ENCODE measurements at places on chromosomes 1 and 21.
A peak's percentile ranks its signal among the peaks of the same experiment; 100 is the strongest.

DNA sequence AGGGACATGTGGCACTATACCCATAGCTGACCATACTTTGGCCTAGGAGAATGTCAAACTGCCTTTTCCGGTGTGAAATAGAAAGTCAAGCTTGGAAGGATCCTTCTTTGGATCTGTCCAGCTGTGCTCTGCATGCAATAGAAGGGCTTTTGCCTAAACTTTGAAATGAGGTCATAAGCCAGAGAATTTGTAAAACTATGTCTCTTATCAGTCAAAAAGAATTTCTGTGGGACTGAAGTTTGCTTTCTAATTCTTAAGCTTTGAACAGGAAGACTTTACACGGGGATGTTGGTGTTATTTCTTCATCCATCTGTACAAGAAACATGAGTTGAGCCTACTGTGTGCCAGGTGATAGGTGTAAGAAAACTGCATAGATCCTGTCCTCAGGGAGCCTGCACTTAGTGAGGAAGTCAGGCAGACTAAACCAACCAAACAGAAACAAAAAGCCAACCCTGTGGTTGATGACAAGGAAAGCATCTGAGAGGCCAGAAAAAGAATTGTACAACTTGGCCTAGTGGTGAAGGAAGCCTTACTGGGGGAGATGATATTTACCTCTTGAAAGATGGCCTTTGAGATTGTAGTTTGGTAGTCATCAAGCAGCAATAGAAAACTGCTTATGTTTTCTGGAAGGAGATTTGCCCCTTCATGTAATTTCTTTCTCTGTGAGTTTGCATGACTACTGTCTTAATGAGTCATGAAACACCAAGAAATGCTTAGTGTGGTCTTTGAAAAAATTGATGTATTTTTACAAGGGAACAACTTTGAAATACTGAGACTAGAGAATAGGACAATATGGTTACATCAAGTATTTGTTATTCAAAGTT, 24.8 kb downstream of the TGFB2 start:
- no peak for DNase-seq

GRCh38 chr1:77378723-77379535, 97.1 kb downstream of the AK5 start:
- no peak for DNase-seq

- DNase-seq: no peak
These were observed 847 bp downstream of the SELENON start for GRCh38 chr1:25800703-25801377.

DNA sequence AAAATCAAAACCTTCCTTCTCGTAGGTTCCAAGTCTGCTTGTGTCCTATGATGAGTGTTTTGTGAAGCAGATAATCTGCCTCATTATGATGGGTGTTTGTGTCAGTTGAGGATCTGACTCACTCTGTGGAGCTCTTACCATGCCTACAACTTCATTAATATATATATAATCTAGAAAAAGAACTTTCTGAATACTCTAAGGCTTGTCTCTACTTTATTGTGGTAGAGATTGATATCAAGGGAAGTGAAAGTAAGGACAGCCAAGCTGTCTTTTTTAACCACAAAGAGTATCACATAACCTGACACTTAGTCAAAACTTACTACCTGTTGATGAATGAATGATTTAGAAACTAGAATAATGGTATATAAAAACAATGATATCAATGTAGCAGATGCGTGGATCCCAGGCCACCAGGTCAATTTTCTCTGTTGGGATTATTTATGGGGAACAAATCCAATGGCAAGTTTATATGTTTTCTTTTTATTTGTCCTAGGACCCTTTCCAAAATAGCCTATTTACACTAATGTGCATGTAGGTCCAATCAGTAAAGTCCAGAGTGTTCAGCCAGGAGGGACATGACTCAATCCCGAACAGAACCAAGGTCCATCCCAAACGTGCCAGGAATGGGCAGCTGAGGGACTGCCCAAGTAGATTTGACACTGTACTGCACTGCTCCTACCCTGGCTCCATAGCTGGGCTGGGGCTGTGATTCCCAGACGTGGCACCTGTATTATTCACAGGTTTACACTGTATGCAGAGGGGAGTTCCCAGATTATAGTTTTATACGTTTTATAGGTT, 182.3 kb upstream of the GREM2 start:
- DNase-seq: no peak

GRCh38 chr1:67169932-67170331, 3.7 kb downstream of the IL23R start:
- DNase-seq: no peak

- DNase-seq: peak; percentile 48
These were observed 3.9 kb upstream of the MEF2D start for GRCh38 chr1:156504438-156504813.

GRCh38 chr1:199089393-199090122, 450.7 kb downstream of the PTPRC start:
- peak; percentile 12 for DNase-seq

DNA sequence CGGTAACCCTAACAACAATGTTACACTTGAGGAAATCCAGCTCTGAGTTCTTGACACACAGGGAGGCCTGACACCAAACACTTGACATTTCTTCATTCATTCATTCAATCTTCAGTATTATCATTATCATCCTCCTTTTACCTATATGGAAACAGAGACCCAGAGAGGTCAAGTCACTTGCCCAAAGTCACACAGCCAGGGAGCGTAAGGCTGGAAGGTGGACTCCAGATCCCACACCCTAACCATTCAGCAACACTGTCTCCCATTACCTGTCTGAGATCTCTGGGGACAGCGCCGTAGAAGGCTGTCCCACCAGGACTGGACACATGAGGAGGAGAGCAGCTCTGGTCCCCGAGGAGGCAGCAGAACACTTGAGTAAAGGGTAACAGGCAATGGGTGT, 101.4 kb downstream of the SYF2 start:
- DNase-seq: no peak
